ENCODE measurements at places on chromosomes 2 and 18.

- no peak for DNase-seq
Observed at GRCh38 chr2:66814916-66815315, 380.0 kb downstream of the MEIS1 start.

GRCh38 chr2:8680822-8681760 lies 765 bp upstream of the ID2 start:
- peak; percentile 74 for DNase-seq

DNA sequence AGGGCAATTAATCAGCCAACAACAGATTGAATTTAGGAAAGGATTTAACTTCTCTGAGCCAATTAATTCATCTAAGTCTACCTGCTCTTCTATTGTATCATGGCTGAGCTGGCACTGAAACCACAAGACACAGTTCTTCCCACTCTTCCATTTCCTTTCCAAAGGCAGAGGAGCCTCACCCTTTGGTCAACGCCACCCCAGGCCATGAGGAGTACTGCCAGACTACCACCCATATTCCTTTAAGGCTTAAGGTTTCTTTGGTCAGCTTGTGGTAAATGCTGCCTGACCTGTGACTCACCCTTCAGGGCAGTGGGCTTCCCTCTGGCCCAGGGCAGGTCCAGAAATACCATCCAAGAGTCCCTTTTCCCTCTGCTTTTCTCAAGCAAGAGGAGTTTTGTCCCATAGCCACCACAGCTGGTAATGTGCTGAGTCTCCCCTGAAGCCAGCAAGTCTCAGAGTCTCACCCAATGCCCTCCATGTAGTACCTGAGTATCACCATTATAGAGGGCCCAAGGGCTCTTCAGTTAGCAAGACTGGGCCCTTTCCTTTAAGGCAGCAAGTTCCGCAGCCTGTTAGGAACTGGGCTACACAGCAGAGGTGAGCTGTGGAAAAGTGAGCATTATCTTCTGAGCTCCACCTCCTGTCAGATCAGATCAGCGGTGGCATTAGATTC lies 900.5 kb upstream of the CRIM1 start:
- DNase-seq: no peak

DNA sequence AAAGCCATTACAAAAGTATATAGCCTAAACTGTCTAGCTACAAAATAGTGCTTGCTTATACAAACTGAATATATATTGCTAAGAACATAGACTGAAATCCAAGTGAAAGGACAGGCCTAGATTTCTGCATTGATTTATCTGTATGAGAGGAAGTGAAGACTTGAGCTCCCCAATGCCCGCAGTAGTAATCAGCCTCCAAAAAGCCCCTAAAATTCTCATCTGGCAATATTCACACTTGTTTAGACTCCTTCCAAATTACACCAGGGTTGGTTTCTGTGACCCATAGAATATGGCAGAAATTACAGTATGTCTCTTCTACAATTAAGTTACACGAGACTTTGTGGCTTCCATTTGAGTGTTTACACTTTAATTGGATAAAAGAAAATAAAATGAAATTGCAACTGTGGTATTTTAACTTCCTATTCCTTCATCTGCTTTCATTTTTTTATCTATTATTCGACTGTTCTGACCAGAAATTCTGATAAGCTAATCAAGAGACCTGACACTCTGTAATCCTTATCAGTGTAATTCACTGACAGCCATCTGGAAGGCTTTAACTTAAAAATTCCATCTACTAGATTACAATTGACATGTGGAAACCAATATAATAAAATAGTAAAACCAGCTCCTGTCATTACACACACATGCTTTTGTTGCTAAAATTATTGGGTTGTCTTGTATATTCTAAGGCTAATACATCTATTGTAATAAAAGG lies 21.1 kb downstream of the ABCB11 start:
- DNase-seq: no peak

- no peak for DNase-seq
Observed at GRCh38 chr2:208545403-208546042, 138.9 kb downstream of the PTH2R start.

DNA sequence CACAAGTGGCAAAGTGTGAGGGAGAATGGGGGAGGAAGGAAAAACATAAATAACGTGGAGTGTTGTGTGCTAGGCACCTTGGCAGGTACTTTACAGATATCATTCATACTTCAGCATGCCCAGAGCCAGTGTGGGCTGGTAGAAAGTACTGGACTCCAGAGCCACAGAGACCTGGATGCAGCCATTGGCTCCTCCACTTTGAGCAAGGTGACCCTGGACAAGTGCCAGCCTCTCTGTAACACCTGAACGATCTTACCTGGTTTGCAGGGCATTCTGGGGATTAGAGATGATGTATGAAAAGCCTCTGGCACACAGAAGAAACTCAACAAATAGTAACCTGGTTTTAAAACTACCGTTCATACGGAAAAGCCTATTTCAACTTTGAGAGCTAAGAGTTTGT lies 6.3 kb downstream of the LOXHD1 start:
- no peak for DNase-seq

- DNase-seq: no peak
Observed at GRCh38 chr2:143139835-143140393, 10.7 kb downstream of the ARHGAP15 start.

DNA sequence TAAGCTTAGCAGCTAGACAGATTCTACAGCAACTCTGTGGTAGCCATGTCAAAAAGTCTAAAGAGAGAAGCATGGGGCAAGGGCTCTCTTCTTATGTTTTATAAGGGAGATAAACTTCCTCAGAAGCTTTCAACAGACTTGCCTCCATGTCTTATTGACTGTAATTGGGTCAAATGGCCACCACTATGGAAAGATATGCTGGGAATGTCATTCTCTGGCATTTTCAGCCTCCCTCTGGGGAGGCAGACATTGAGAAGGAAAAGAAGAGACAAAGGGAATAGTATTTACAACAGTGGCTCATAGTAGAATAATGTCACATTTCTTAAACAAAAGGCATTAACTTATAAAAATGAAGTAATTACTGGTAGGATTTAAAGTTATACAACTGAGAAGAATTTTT lies 1964.5 kb upstream of the PIK3C3 start:
- no peak for DNase-seq

GRCh38 chr2:61816480-61817355 lies 37.1 kb downstream of the FAM161A start:
- no peak for DNase-seq

DNA sequence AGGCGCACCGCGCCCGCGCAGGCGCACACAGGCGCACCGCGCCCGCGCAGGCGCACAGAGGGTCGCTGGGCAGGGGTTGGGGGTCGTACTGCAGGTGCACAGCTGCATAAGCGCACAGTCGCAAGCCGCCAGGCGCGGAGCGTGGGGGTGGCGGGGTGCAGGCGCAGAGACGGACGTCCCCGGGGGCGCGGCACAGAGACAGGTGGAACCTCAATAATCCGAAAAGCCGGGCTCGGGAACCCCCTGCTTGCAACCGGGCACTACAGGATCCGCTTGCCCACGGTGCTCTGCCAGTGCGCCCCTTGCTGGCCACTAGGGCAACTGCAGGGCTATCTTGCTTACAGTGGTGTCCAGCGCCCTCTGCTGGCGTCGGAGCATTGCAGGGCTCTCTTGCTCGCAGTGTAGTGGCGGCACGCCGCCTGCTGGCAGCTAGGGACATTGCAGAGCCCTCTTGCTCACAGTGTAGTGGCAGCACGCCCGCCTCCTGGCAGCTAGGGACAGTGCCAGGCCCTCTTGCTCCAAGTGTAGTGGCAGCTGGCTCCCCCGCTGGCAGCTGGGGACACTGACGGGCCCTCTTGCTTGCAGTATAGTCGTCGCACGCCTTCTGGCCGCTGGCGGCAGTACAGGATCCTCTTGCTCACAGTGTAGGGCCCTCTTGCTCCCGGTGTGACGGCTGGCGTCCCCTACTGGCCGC lies 34.9 kb downstream of the FAM110C start:
- peak; percentile 72 for DNase-seq

- no peak for DNase-seq
Observed at GRCh38 chr2:158567208-158567607, 110.5 kb downstream of the PKP4 start.

DNA sequence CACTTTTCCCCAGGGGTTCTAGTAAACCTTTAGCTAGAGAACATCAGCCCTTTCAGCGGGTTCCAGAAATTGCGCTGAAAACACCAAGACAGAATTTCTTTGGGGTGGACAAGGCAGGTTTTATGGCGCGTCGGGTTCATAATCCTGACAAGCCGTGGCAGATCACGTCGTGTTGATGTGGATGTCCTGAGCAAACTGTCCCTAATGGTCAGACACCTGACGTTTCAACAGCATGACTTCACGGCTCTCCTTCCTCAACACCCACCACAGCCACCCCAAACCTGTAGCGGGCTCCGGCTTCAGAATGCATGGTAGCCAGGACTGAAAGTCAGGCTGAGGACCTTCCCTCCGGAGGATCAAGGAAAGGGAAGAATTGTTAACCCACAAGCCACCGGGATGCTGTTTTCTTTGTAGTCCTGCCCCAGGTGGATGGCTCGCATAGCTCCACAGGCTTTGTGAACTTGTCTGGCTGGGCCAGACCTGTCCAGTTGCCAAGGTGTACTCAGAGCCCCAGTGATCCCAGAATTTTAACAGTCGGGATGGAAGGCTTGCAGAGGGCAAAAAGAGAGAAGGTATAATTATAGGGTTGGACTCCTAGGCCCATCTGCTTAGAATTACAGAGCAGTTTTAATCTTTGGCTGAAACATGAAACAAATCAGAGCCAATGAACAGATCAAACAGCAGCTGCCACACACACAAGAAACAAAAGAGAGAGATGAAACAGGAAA lies 1.5 kb downstream of the APCDD1 start:
- DNase-seq: no peak

DNA sequence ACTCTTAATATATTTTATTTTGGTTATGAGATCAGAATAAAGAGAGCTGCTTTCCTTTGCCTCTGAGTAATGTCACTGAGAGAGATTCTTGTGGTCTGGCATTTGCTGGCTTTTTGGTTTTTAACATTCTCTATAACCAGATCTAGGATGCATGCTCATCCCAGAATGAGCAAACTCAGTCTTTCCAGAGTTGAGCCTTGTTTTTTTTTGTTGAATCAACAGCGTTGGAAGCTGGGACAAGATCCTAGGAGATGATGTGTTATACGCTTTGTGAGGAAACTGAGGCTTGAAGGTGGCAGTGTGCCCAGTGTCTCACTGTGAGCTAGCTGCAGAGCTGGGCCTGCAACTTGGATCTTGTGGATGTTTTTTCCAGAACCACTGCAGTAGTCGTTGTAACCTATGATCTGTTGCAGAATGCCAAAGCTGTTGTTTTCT lies 19.5 kb downstream of the MYO1B start:
- DNase-seq: no peak

GRCh38 chr18:62126737-62127136 lies 60.1 kb downstream of the PIGN start:
- DNase-seq: no peak

DNA sequence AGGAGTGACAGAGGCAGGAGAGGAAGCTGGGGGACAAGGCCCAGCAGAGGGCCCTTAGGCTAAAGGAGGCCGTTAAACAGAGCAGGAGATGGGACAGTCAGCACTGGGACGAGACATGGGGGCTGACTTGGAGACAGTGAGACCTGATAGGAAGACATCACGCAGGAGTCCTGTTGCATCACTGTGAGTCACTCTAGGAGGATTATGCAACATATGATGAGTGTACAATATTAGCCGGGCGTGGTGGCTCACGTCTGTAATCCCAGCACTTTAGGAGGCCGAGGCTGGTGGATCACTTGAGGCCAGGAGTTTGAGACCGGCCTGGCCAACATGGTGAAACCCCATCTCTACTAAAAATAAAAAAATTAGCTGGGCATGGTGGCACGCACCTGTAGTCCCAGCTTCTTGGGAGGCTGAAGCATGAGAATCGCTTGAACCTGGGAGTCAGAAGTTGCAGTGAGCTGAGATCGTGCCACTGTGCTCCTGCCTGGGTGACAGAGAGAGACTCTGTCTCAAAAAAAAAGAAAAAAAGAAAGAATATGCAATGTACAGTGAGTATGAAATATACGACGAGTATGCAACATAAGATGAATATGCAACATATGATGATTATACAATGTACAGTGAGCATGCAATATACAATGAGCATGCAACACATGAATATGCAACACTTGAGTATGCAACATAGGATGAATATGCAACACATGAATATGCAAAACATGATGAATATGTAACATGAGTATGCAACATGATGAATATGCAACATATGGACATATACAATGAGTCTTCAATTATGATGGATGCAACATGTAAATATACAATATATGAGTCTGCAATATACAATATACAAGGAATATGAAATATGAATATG lies 83.3 kb upstream of the ID2 start:
- DNase-seq: no peak

DNA sequence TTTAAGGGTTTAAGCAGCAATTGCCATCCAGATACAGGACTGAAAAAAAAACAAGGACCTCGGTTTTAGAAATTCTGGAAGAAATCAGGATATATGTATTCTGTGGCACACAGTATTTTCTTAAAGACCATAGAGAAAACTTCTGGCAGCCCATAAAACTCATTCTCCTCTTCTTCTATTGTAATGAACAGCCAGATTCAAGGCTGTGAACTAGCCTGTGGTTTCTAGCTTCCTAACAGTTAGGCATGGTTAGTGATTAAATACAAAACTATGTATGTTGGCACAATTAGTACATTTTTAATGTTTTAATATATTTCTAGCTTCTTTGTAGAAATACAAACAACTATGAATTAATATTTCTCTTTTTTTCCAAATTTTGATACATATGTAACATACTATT lies 555.7 kb downstream of the DSC3 start:
- DNase-seq: no peak

- no peak for DNase-seq
Observed at GRCh38 chr2:144198116-144198515, 321.8 kb downstream of the ZEB2 start.

DNA sequence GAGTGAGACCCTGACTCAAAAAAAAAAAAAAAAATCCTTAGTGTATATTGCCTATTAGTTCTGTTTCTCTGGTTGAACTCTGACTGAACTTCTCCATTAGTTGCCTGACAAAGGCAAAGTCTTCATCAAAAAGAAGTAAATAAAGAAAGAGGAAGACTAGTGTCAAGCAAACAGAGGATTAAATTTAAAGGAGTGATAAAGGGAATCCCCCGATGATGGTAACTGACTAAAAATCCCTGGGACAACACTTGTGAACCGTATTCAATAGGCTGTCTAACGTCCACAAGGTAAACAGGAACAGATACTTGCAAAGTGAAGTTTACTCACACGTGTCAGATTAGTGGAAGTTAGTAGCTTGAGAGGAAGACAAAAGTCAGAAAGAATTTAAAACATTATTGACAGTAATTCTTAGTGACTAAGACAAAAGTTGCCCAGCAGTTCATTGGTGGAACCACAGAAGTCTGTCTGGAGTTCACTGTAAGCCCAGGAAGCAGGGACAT lies 26.2 kb upstream of the SPOPL start:
- DNase-seq: no peak

DNA sequence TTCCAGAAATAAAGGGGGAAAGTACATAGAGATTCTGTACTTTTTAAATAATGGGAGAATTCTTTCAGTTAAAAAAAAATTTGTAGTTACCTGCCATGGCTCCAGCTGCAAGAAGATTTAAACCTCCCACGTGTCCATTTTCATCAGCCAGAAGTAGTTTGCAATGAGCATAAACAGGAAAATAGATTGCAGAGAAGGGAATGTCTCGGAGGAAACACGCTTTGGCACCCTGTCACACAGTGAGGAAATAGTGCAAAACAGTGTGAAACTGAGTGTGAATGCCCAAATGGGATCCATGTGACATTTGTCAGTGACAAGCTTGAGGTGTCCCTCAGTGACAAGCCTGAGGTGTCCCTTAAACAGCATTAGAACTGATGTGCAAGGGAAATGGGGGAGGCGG lies 102.7 kb downstream of the SLC25A12 start:
- no peak for DNase-seq

GRCh38 chr18:39773646-39774045 lies 2181.4 kb upstream of the PIK3C3 start:
- DNase-seq: no peak

Data from activated naive CD8-positive, alpha-beta T cell treated with anti-CD3 and anti-CD28 coated beads, Interleukin-2, amount 50 U/mL, for 24 hours (primary cell).